Kidney epithelial cell (primary cell): ENCODE measurements at places on chromosomes 12 and 14.

DNA sequence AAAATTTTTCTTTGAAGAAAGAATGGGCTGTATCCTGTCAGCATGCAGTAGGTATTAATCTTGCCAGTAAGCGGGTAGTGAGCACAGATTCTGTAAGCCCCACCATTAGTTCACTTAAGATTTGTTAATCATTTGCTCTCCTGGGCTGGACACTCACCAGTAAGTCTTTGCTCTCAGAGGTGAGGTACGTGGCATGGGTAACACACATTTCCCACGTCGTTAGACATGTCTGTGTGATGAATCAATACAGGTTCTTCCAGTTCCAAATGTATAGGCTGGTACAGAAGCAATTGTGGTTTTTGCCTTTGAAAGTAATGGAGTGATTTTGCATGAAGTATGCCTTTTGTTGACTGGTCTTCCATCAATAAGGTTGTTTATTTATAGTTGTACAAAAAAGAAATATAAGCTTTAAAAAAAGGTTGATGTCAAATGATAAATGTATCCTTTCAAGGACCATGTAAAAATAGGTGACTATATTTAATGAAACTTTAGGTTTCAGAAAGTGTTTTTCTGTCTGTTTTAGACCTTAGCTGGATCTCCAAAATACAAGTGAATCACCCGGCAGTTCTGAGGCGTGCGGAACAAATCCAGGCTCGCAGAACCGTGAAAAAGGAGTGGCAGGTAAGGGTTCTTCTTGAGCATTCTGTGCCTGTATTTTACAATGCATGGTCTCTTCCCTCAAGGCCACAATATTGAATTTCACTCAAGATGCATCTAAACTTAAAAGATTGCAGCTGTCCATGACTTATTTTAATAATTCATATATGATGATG is 45.5 kb downstream of the DERA start:
- DNase-seq: peak; percentile 99

DNA sequence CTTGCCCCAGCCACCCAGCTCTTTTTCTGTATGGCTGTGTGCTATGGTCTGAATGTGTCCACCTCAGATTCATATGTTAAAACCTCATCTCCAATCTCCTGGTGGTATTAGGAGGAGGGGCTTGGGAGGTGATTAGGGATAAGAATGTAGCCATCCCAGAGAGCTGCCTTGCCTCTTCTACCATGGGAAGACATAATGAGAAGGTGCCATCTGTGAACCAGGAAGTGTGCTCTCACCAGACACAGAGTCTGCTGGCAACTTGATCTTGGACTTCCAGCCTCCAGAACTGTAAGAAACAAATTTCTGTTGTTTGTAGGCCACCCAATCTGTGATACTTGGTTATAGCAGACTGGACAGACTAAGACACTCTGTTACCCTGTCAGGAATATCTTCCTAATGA is 22.8 kb upstream of the JPH4 start:
- no peak for DNase-seq

- no peak for DNase-seq
These were observed 1.5 kb upstream of the HCAR1 start for GRCh38 chr12:122732170-122732569.

DNA sequence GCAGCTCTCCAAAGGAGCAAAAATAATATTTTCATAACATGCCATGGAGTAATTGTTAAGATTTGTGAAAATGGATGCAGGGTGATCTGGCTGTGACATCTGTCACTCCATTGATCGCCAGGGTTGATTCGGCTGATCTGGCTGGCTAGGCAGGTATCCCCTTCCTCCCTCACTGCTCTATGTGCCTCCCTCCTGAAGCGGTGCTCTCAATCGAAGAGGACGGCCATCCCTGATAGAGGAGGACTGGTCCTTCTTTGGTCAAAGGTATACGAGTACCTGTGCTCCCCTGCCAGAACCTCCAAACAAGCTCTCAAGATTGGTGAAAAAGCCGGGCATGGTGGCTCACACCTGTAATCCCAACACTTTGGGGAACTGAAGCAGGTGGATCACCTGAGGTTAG is 47.9 kb downstream of the VCPKMT start:
- no peak for DNase-seq

GRCh38 chr14:66225337-66225736 is 260.8 kb upstream of the CCDC196 start:
- DNase-seq: no peak

DNA sequence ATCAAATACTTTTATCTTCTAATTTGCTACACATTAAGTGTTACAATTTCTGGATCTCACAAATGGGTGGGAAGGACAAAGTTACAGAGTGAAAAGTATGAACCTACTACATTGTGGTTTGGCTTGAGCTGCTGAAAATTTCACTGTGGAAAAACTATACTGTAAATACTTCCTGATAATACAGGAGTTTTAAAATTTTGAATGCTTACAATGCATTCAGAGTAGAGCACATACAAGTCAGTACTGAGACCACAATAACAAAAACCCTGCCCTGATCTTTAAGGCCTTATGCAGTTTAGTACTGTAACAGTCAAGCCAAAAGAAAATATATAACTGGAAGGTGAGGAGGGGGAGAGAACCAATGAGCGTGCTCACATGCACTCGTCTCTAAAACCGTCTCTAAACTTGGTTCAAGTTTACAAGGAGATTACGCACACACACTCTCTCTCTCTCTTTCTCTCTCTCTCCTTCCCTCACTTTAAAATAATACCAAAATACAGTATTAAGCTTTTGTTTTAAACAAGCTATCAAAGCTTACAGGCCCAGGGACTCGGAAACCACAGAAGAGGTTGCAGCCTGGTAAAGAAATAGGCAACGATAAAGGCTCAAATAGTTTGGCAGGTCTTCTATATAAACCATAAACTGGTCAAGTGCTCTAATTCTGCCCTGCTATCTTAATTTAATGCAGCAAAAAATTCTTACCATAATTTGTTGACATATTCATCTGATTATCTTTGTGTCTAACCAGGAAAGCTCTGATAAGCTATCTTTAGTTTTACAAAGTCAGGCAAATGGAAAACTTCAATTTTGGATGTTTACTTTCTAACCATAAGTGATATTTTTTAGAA is 58.0 kb downstream of the ATF7 start:
- no peak for DNase-seq

- DNase-seq: no peak
These were observed 22.8 kb downstream of the TGFB3 start for GRCh38 chr14:75959031-75959430.

- DNase-seq: no peak
These were observed 1.1 kb upstream of the RBMS2 start for GRCh38 chr12:56520506-56520905.

DNA sequence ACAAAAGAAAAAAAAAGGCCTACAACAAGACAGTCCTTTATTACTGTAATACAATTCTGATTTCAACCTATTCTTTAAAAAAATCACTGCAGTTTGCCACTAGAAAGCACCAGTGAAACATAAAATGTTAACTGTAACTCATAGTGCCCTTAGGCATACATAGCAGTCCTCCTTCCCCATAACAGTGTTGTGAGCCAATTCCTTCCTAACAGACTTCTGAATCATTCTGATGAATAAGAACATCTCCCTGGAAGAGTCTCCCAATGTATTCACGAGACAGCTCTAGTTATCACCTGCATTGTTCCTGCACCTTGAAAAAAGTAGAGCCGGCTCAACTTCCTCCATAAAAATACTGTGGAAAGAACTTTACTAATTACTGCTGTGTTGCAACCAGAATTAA is 213.6 kb upstream of the FSCB start:
- DNase-seq: no peak

GRCh38 chr12:946212-946611 is 3.3 kb downstream of the RAD52 start:
- DNase-seq: no peak

DNA sequence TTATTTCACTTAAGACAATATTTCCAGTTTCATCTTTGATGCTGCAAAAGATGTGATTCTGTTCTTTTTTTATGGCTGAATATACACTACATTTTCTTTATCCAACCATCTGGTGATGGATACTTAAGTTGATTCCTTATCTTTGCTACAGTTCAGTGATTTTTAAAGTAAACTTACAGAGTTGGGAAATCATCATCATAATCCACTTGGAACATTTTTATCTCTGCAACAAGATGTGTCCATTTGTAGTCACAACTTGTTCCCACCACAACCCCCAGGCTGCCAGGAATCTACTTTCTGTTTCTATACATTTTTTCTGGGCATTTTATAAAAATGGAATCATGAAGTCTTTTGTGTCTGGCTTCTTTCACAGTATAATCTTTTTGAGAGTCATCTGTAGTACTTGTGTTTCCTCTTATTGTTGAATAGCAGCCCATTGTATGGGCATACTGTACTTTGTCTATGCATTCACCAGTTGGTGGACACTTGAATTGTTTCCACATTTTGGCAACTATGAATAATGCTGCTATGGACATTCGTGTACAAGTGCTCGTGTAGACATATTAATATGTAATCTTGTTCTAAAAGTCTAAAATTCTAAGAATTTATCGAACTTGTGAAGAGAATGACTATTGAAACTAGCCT is 212.5 kb upstream of the DDHD1 start:
- no peak for DNase-seq

DNA sequence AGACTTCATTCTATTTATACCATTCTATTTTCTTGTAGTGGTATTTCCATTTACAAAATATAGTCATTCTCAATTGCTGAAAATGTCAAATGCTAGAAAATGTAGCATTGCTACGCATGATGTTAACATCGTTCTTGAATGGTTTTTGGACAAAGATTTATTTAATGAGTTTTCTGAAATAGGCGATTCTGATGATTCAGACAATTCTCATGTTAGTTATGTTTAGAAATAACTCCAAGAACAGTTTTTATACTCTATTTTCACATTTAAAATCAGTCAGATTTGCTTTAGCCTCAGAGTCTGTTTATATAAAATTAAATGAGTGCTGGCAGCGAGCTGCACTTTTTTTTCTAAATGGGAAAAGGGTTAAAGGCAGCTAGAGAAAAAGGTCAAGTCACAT is 414.8 kb upstream of the MGAT4C start:
- no peak for DNase-seq

- DNase-seq: no peak
These were observed 3.9 kb upstream of the DNAL1 start for GRCh38 chr14:73640796-73641365.

DNA sequence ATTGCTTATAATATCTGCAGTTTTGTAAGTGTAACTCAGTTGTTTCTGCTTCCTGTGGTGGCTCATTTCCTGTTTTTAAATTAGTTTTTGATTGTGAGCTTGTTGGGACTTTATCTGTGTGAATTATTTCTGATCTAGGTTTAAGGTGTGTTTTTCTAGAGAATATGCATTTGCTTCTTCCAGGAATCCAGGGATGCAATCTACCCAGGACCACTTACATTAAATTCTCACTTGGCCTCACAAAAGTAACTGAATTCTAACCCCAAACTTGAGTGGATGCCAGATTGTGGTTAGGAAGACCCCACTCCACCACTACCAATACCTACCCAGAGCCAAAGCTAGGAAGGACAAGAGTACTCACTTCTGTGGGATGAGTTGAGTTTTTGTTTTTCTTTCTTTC is 11.9 kb downstream of the STYX start:
- no peak for DNase-seq

DNA sequence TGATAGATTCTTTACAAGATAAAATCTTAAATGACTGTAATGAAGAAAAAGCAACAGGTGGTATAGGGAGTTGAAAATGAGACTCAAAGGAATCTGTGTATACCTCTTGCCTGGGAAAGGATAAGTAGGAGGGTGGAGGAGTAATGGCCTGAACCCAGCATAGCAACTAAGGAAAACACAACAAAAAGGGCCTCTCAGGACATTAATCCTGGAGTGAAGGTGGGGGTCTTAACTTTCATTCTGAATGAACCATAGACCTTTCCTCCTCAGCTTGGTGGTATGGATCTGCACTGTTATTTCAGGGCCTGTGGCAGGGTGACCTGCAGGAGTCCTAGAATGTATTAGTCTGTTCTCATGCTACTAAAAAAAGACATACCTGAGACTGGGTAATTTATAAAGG is 185.6 kb downstream of the AKAP6 start:
- no peak for DNase-seq

DNA sequence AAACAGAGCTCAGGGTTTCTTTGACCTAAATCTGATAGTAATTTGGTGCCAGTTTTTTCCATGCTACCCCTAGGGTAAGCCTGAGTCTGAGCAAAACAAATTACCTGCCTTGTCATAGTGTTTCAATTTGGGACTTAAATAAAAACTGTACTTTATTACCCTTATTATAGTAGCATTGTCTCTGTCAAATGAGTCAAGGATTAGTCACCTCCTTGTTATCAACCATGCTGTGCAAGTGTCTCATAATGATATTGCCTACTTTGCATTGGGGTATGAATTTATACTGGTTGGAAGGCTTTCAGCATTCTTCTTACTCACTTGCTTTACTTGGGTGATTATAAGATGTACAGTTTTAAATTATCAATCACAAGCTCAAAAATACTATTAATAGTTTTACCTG is 380.0 kb downstream of the LRFN5 start:
- peak; percentile 23 for DNase-seq

GRCh38 chr12:108075561-108075960 is 53.5 kb upstream of the WSCD2 start:
- DNase-seq: no peak

- no peak for DNase-seq
These were observed 135.8 kb downstream of the SYNE2 start for GRCh38 chr14:63988579-63988978.

DNA sequence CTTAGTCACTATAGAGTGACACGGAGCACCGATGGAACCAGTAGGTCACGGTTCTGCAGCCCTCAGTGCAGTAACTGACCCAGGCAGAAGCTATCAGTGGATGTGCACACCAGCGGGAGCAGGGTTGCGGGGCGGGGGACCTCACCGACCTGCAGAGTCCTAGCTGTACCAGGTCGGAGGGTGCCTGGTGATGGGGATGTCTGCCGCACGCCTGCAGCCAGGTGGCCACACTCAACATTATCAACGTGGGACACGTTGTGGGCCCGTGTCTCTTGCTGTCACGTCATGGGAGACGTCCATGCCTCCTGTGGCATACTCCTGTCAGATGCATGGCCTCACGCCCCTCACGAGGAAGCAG is 55.2 kb downstream of the ADGRD1 start:
- DNase-seq: no peak

DNA sequence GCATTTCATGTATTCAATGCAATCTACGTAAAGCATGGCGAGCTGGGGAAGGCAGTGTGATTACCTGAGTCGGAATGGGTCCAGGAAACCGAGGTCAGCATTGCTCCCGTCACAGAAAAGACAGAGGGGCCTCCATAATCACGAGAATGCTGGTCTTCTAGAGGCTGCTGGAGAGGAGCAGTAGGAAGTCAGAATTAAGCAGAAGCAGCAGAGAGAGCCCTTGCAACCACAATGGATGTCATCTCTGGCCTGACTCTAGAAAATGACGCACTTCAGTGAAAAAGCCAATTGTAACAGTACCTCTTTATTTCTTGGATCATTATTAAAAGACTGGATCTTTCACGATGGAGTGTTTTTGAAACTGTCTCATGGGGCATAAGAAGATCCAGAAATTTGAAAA is 69.5 kb upstream of the FOXN3 start:
- DNase-seq: no peak

DNA sequence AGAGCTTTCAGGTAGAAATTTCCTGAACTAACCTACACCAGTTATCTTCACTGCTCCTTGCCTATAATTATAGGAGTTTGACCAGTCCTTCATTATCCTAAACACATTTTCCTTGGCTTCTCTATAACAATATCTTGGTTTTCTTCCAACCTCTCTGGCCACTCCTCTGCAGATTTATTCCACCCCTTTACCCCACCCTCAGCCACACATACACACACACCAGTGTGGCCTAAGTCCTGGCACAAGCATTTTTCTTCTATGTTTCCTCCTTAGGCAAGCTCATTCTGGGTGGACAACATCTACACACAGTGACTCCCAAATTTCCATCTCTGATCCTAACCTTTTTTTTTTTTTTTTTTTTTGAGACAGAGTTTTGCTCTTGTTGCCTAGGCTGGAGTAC is 25.1 kb downstream of the CDK17 start:
- DNase-seq: no peak

- DNase-seq: no peak
These were observed 350.8 kb downstream of the LRFN5 start for GRCh38 chr14:41957459-41957858.
